ENCODE measurements at places on chromosomes 1 and 21. TPM values are rescaled to one million over a fixed set of nuclear protein-coding genes. Genes with fewer than 3 reads are reported as not detected.

The DAB1 gene
- not detected for total RNA-seq

The TFF2 gene
- not detected for total RNA-seq

The KIFAP3 gene
- total RNA-seq = 12.1 TPM

The ACTL8 gene
- total RNA-seq = 1.7 TPM

The CFHR1 gene
- total RNA-seq = not detected

The TRAF3IP3 gene
- not detected for total RNA-seq

The KLHL12 gene
- 18.4 TPM for total RNA-seq
